Left cardiac atrium (tissue), 4 donors: ENCODE measurements at places on chromosomes 16 and 17.
A peak's percentile ranks its signal among the peaks of the same experiment; 100 is the strongest.

DNA sequence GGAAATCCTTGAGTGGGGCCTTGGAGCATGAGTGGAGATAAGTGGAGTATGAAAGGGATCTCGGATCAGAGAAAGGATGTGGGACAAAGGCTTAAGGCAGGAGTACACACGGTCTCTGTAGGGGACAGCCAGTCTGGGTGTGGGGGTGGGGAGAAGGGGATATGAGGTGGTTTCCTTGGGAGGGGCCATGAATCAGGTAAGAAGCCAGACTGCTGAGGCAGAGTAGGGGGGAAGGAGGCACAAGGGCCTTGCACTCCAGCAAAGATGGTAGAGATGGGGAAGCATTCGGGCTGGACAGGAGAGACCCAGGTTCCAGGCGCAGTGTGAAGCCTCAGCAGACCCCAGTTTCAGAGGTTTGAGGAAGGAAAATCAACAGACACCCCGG is 1.6 kb downstream of the HSD11B2 start:
- DNase-seq = no peak

- no peak for DNase-seq
Observed at GRCh38 chr16:62067981-62068380, 31.7 kb upstream of the CDH8 start.

DNA sequence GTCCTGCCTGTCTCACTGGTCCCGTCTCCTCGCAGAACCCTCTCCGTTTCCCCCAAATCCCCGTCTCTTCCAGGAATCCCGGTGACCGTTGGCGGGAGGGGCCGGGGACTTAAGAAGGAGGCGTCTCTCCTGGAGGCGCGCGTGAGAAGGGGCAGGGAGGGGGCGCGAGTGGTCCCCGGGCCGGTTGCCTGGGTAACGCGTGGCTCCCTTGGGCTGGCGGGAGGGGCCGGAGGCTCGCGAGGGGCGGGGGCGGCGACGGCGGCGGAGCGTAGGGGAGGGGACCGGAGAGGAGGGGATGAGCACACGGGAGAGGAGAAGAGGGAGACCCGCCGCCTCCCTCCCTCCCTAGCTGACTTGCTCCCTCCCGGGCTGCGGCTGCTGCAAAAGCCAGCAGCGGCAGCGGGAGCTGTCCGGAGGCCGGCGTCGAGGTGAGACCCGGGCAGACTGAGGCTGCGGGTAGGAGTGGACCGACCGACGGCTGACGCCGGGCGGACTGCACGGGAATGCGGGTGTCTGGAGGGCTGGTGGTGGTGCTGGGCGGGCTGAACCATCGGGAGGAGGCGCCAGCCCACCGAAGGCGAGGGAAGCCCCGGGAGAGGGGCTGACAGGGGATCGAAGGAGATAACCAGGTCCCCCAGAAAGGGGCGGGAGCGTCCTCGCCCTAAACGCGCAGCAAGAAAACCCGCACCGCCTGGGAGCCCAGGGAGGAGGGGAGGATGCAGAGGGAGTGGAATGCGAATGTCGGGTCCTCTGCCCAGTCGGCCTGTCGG is at the start of gene PRRT2:
Gene PRRT2 (plus strand): TSS at position 298 of the 770 bp plus-strand sequence. CDS start 862 bp downstream, outside the sequence.
- peak; percentile 76 for DNase-seq

DNA sequence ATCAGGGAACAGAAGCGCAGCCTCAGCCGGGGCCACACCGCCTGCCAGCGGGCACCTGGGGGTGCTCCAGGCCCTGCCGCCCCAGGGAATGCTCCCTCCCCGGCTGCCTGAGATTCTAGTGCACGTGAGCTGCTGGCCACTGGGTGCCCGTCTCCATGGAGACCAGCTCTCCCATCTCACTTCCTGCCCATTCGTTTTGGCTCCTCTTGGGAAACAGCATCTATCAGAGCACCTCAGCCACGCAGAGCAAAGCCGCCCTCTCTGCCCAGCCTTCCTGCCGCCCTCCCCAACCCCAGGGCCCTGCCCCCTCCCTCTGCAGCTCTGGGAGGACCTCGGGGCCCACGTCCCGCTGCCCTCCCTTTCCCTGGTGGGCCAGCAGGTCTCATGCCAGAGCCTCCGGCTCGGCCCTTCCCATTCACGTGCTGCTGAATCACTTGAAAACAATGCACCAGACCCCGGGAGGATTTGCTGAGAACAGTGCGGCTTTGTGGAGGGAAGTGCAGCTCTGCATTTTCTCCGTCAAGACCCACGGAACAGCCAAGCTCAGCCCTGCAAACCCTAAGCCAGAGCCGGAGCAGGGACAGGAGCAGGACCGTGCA is 19.4 kb downstream of the CEP295NL start:
- DNase-seq = peak; percentile 84

GRCh38 chr16:67030221-67030962 is 1.4 kb downstream of the CBFB start:
- DNase-seq = no peak

GRCh38 chr17:9802294-9802693 is 10.9 kb upstream of the DHRS7C start:
- DNase-seq = peak; percentile 38

GRCh38 chr17:50303051-50303450 is 28.8 kb downstream of the TMEM92 start:
- DNase-seq = no peak

GRCh38 chr17:10172241-10172741 is 26.1 kb downstream of the GAS7 start:
- no peak for DNase-seq

DNA sequence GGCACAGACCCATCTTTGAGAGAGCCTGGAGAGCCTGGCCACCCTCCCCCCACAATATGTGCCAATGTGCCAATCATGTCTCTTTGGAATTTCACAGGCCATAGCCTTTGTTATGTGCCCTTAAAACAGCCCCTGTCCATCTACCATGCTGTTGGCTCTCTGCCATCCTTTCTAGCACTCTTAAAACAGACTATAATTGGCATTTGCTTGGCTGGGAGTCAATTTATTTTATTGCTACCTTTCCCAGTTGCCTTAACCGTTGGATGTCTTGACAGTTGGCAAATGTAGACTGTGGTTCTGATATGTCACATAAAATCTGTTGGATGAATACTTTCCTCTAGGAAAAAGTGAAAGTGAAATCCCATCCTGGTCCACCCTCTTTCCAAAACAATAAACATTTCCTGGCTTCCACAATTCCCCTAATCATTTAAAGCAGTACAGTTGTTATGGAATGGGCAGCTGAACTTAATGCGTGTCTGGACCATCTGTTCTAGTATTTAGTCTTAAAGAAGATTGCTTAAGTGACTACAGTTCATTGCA is 394.0 kb downstream of the KCNJ2 start:
- DNase-seq = no peak

DNA sequence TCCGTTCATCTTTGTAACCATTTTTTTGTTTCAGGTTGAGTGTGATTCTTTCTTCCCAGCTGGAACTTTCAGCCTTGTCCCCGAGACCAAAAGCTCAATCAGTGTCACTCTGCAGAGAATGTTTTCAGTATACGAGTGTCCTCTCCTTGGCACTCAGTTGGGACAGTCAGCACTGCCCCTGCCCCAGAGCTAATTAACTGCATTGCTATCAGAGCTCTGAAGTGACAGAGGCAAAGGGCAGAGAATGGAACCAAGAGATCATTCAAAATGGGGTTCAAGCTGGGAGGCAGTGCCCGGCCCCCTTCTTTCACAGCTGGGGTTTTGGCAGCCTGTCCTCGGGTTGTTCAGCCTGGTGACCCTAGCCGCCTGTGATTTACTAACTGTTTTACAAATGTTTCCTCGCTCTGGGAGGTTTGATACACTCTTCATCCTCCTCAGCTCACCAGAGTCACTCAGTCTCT is 195.9 kb upstream of the TBX2 start:
- no peak for DNase-seq
